ENCODE measurements at places on chromosomes 2 and 18.

- no peak for DNase-seq
Observed at GRCh38 chr18:58937071-58937886, 72.6 kb downstream of the ZNF532 start.

GRCh38 chr18:46497129-46497528 lies 159.9 kb downstream of the LOXHD1 start:
- no peak for DNase-seq

GRCh38 chr2:75680402-75680801 lies 30.3 kb downstream of the GCFC2 start:
- no peak for DNase-seq

DNA sequence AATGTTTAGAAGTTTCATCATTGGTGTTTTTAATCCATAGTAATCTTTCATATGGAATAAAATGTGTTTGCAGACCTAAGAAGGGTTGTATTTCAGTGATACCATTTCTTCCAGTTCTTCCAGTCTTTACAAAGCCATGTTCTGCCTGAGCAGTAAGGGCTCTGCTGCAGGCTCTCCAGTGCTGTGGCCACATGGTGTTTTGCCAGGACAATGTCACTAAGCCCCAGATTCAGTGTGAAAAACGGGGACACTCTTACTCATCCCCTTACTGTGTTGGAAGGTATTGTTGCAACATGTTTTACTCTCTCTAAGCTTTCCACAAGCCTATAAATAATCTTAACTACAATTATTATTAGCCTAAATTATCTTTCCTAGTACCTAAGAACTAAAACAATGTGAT lies 481.4 kb upstream of the CDH7 start:
- no peak for DNase-seq

GRCh38 chr2:132438691-132439090 lies 22.1 kb downstream of the GPR39 start:
- DNase-seq: no peak

- no peak for DNase-seq
Observed at GRCh38 chr2:129135017-129135416, 816.3 kb upstream of the HS6ST1 start.

GRCh38 chr2:194723446-194723845 lies 933.6 kb upstream of the SLC39A10 start:
- DNase-seq: no peak

- DNase-seq: no peak
Observed at GRCh38 chr18:58527285-58527951, 101.5 kb downstream of the ALPK2 start.

GRCh38 chr2:233092432-233093165 lies 32.5 kb downstream of the INPP5D start:
- no peak for DNase-seq

GRCh38 chr2:24613154-24613814 lies 122.2 kb downstream of the NCOA1 start:
- DNase-seq: no peak

DNA sequence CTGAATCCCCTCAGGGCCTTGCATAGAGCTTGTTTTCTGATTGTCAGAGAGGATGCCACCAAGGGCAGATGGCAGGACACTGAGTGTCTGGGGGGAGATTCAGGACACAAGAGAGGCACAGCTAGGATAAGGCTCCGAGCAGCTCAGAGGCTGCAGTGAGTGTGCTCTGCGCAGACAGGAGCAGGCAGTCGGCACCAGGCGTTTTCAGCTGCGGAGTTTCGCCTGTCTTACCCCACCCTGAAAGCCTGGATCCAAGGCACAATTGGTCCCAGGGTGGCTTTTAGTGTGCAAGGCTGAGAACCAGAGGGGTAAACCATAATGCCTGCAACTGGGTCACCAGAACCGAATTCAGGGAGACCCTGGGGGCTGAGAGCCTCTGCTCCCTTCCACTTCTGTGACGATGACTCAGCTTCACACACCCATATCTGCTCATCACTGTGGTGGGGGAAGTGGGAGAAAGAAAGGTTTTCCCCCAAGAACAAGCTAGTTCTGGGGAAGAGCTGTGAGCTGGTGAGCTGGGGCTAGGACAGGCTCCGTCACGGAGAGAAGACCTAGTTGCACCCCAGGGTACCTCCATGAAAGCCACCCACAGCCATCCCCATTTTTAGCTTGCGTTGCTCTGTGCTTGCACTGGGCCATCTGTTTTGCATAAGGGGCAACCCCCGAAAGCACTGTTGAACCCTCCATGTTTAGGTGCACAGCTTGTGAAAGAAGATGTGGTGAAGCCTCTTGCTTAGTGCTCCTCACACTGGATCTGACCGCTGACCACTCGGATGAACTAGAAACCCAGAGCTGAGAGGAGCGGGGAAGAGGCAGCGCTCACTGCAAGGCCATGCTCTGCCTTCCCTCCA lies 173.7 kb downstream of the CELF4 start:
- DNase-seq: no peak

GRCh38 chr2:15169326-15170069 lies 391.6 kb downstream of the NBAS start:
- no peak for DNase-seq

- DNase-seq: no peak
Observed at GRCh38 chr2:9406529-9407362, 16.6 kb downstream of the ITGB1BP1 start.

DNA sequence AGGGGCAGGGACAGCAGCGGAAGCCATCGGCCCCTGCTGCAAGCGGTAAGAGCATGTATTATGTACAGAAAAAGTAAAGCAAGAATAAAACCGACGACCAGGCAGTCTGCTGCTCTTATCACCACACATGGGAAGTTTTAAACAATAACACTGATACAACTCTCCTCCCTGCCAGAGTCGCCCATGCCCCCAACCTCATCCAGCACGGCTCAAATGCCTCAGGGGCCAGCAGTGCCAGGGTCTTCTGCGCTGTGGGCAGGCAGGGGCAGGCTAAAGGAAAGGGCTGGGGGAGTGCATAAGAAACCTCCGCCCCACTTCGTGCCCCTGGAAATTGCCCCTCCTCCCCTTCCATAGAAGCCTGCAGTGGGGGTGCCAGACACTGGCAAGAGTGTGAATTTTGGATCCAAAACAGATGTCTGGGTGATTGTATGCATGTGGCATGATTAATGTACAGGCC lies 10.1 kb downstream of the TEX51 start:
- DNase-seq: no peak

DNA sequence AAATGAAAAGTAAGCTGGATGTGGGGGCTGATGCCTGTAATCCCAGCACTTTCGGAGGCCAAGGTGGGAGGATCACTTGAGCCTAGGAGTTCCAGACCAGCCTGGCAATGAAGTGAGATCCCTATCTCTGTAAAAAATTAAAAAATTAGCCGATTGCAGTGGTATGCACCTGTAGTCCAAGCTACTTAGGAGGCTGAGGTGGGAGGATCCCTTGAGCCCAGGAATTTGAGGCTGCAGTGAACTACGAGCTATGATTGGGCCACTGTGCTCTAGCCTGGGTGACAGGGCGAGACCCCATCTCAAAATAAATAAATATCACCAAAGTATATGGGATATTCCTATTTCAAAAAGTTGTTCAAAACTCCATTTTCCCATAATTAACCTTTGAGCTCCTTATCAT lies 101.1 kb upstream of the FZD5 start:
- DNase-seq: no peak

DNA sequence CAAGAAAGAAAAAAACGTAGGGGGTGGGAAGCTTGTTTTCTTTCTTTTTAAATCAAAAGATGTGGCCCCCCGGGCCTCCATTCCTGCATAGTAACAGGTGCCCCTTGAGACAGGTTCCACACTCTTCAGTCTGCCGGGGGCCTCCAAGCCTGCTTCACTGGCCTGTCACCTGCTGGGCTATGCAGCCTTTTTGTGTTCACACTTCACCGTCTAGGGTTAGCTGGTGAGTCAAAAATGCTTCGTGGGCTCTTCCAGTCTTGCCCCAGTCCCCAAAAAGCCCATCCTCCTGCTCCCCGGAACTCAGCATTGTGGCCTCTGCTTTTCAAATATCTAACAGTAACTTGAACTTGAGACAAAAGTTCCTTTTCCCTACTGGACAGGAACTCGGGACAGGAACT lies 67.9 kb downstream of the POLR1A start:
- no peak for DNase-seq
